ENCODE measurements at places on chromosomes 5 and 9.

DNA sequence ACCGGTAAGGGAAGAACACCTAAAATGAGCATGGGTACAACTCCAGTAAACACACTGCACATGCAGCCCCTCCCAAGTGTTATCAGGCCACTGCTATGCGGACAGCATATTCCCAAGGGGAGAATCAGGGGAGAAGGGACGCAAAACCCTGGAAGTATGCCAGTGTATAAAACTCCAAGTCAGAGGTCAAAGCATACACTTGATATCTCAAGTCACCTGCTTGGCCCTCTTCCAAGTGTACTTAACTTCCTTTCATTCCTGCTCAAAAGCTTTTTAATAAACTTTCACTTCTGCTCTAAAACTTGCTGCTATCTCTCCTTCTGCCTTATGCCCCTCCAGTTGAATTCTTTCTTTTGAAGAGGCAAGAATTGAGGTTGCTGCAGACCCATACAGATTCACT, 408.1 kb downstream of the HTR1A start:
- no peak for DNase-seq

DNA sequence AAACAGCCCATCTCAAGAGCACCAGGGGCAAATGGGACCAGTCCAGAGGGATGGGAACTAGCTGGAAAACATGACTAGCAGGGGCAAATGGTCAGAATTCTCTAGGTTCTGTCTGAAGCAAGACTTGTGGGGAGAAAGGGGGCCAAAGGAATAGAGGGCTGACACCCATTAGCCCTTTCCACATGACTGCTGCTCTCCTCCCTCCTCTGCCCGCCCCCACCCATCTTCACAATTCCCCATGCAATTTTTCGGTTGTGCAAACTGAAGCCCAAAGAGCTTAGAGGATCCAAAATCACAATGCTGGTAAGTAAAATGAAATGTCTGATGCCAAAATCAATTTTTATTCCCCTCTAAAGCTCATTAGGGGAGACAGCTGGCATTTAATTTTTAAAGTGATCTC, 207.1 kb downstream of the DCP2 start:
- no peak for DNase-seq

DNA sequence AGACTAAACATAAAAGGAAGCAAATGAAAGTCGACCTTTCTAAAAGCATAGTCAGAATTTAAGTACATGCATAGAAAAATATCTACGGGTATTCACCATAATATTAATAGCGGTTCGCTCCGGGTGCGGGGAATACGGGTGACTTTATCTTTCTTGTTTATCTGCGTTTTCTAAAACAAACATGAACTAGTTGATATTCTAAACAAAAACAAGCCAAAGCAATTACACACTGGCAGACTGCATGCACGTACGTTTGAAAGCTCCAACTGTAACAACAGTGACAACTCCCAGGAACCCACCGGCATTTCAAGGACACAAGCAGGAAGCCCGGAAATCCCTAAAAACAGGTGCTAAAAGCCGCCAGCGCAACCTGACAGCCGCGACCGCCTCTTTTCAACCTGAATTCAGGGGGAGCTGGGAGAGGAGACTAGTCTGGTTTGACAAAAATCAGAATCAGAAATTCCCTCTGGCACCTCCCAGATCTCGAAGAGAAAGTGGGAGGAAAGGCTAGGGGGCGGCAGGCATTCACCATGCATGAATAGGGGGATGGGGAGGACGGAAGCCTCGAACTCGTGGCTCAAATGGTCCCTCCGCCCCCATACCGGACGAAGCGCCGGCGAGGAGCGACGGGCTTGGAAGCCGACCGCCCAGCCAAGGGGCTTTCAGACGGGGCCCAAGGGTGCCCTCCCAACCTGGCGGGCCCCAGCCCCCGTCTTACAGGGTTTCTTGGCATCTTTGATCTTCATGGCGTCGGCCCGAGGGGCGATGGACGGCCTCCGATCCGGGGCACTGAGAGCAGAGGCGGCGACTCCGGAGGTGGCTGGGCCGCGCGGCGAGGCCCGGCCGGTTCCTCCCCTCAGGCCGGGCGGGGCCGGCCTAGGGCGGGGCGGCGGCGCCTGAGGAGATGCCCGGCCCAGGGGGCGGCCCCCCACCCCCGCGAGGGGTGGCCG, at the start of gene PANK3:
PANK3 (minus strand) TSS at position 831 of the 950 bp plus-strand sequence; CDS start at position 746, 85 bp downstream.
- no peak for DNase-seq

- no peak for DNase-seq
Measured at GRCh38 chr9:135818718-135819475, 88.4 kb downstream of the CAMSAP1 start.

DNA sequence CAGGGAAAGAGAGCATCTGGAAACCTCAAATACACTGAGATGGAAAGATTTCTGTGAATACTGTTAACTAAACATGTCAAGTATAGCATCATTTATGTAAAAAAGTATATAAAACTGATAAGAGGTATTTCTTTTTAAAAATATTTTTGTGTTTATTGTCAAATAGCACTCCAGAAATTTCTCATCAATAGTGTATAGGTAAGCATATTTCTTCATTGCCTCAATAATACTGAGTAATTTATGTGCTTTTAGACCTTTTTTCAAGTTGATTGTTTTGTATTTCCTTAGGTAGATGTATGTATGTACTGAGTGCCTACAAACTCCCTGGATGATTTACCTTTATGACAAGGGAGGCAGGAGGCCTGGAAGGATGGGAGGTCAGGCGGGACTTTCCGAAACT, 196.3 kb downstream of the ROR2 start:
- no peak for DNase-seq

DNA sequence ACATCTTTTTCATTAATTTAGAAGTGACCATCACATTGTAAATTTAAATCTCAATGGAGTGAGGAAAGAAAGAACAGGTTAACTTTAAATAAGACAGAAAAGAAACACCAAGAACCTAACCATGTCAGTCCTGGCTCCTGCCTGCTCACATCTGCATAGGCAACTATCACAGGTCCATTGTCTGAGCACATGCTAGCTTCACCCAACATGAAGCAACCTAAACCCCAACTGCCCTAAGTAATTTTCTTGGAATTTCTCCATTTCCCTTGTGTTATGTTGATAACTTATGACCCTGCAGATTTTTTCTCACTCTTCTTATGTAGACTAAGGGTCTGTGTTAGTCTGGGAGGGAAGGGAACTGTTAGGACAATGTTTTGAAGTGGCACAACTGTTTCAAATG, 2205.8 kb upstream of the ACO1 start:
- no peak for DNase-seq

- DNase-seq = no peak
Measured at GRCh38 chr5:122429545-122430318, 117.7 kb downstream of the SNCAIP start.

- no peak for DNase-seq
Measured at GRCh38 chr9:130693101-130693425, 517 bp upstream of the EXOSC2 start.

DNA sequence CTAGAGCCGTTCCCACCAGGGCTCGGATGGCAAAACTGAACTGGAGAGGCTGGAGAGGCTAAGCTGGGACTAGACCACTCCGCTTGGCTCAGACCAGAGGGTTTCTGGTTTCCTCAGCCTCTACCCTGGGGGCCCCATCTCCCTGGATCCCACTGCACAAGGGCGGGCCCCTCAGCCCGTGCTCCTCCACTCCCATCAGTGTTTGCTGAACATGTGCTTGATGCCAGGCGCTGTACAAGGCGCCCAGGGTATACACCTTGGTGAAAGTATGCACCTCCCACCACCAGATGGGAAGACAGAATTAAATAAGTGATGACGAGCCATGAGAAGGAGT, 18.0 kb downstream of the GPX3 start:
- no peak for DNase-seq

GRCh38 chr9:6922124-6922676, 164.4 kb downstream of the KDM4C start:
- no peak for DNase-seq

GRCh38 chr5:125536095-125536494, 789.7 kb upstream of the ZNF608 start:
- DNase-seq = no peak

DNA sequence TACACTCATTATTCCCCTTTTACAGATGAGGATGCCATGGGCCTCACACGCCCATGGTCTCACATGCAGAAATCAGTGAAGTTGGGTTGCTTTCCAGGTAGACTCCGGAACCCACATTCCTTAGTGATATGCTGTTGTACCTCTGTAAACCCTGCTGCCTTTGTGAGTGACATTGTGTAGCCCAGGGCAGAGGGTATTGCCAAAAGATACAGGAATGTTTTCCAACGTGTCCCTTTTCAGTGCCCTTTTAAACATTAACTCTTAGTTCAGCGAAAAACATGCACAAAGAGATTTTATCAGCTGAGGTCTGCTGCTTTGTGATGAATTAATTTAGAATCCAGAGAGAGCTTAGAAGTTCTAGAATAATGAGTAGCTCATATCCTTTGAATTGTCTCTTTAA, 38.3 kb upstream of the TRMT10B start:
- no peak for DNase-seq

DNA sequence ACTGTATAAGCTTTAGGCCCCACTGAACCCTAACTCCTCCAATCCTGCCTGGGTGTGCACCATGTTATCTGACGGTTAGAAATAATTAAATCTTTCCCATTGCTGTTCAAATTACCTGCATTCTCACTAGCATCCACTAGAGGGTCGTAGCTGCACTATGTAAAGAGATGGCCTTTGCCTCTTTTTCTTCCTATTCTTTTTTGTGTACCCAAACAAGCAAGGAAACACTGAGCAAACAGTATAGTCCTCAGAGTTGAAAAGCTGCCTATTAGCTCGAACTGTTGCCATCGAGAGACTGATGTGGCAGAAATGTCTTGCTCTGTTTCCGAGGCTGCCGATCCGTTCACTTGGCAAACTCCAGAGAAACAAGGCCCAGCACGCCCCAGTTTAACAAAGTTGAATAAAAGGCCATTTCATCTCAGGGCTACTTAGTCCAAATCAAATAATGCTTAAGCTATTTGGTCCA, 163.8 kb upstream of the TRPM3 start:
- DNase-seq = peak; percentile 16

GRCh38 chr9:107883496-107884124, 394.0 kb upstream of the KLF4 start:
- peak; percentile 13 for DNase-seq

DNA sequence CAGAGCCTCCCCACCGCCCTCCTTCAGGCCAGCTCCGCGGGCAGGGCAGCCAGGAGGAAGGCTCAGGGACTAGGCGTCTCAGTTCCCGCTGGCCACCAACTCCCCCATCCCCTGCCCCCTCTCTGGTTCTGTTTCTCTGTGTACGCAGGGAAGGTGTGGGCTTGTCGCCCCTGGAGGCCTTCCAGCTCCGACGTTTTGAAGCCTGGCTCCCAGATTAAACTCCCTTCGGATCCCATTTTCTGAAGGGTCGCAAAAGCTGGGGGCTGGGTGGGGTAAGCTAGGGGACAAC, 346 bp downstream of the ATOX1 start:
- no peak for DNase-seq

DNA sequence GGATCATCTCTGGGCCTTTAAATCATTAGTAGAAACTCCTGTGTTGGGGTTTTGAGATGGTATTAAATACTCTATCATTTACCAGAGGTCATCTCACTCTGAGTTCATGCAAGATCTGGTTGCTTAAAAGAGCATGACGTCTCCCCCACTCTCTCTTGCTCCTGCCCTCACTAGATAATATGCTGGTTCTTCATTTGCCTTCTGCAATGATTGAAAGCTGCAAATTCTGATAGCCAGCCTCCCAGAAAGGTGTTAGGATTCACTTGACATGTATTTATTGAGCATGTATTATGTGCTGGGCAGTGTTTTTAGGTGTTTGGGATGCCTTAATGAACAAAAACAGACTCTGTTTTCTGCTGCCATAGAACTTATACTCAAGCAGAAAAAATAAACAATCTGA, 41.2 kb downstream of the EGFLAM start:
- DNase-seq = no peak

GRCh38 chr5:39117401-39117800, 43.2 kb upstream of the RICTOR start:
- DNase-seq = no peak

DNA sequence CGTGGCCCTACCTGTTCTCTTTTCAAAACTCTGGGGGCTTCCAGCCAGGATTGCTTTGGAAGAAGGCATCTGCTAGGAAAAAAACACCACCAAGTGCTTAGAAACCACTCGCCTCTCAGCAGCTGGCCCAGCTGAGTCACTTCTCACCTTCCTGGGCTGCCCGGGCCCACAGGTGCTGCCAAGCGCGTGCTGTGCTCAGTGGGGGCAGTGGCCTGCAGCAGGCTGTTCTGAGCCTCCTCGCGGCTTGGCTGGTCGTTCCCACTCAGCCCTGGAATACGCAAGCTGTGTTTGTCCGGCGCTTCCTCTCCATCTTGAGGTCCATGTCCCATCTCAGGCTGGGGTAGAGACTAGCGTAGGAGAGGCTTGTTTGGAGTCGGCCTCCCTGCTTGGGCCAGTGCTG, 102.5 kb upstream of the FCN2 start:
- DNase-seq = no peak

GRCh38 chr9:121701736-121702261, 50.4 kb downstream of the DAB2IP start:
- no peak for DNase-seq

DNA sequence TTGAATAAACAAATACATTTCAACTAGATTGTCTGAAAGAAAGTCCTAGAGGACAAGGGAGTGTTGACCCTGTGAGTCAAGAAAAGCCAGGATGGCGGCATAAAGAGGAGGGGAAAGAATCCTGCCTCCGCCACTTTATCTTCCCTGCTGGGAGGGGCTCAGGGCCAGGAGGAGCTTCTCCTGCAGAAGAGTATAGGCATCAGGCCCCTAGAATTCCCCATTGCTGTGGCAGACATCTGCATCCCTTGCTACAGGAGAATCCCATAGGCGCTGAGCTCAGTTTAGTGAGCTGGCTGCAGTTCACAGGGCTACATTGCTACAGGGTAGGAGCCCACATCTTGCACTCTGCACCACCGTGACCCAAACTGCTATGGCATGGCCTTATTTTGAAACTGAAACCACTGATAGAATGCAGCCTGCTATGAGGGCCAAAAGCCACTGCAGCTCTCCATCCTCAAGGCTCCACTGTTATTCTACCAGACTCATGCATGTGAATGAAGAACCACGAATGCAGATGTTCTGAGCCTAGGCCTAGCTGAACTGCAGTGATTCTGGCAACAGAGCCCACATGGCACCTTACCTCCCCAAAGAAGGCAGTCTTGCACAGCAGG, 941.4 kb upstream of the CTNND2 start:
- no peak for DNase-seq

DNA sequence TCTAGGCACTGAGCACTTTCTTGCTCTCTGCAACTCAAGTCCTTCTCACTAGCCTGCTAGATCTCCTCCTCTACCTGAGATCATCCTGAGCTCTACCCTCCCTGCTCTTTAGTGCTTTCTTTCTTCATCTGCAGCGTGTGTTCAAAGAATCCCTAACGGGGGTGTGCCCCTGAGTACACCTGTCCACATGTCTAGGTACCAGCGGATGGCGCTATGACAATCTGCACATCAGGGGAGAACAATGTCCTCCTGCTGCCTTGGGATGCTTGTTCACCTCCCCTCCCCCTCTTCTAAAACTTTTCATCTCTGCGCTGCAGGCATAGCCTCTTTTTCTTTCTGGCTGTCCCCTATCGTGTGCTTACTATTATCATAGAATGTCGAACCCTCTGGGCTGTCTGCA, 42.7 kb downstream of the PTPN3 start:
- no peak for DNase-seq

All from GM12864 (cell line).